ENCODE measurements at places on chromosomes 6 and 20.

GRCh38 chr6:166618251-166618650 lies 8.8 kb downstream of the RPS6KA2 start:
- DNase-seq, result no peak

DNA sequence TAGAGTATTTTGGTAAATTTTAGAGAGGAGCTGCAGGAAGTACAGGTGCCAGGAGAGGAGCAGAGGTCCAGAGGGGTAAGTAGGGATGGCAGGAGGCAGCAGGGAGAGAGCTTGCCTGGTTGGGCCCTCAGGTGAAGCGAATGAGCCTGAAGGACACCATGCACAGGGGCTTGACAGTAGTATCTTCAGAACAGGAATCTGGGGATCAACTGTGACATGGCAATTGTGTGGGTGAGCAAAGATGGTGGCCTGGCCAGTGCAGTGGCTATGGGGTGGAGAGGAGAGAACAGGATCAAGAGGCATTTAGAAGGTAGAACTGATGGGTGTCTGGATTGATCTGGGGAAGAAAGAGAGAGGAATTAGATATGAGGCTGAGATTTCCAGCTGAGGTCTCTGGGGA lies 68.7 kb upstream of the RNF24 start:
- no peak for DNase-seq

DNA sequence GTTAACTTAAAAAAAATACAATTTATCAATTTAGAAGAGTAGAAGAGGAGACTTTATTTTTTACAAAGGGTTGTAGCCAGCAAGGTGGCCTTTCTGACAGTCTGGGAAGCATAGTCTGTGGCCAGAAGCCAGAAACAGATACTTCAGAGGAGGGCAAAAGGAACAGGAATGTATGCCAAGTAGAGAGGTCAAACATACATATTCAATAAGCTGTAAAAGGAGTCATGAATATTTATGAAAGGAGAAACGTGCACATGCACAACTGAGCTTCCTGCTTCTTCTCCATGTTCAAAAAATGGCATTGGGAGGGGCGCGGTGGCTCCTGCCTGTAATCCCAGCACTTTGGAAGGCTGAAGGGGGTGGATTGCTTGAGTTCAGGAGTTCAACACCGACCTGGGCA lies 43.9 kb upstream of the FAM184A start:
- DNase-seq, result no peak

DNA sequence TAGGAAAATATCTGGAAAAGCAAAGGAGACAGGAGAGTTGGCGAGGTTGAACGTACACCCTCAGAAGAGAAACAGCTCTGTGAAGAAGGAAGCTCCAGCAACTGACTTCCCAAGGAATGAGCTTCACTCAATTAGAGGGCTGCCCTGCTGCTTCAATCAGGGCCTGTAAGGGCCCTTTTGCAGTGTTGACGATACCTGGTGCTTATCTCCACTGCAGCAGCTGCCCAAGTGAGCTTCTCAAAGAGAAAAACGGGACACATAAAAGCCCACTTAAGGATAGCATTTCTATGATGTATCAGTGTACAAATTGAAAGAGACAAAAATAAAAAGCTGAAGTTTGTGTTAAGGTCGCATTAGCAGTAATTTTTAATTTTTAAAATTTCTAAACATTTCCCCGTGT lies 16.4 kb downstream of the SEC63 start:
- DNase-seq, result no peak

DNA sequence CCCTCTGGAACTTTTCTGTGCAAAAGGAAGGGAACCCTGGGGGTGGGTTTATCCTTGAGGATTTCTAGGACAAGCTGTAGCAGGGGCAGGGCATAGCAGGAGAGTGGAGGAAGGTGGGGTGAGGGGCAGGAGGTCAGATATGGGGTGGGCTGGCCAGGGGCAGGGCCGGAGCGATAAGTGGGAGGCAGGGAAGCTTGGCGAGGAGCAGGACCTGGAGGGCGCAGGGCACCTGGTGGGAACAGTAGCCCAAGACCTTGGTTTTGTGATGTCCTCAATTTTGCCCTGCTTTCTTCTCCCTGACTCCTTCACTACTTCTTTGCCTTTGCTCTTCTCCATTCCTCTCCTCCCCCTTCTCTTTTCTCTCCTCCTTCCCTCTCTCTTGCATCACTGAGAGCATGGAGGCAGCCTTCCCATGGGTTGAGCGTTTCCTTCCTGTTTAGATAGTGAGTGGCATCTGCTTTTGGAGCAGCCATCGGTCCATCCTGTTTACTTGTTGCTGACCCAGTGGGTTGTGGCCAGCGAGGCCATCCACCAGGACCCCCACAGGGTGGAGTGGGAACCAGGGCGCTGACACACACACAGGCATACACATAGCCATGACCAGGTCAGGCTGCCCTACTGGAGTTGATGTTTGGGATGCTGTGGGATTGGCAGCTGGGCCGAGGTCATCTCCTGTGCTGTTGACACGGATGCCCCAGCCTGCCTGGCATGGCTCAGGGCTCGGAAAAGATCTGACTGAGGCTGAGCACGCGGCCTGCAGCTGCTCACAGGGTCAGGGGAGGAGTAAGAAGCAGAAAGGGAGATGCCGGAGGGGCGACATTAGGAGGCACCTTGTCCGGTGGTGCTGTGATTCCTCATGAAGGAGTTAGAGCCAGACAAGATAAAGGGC lies 121.0 kb upstream of the RNF24 start:
- no peak for DNase-seq

- no peak for DNase-seq
These were observed 304.1 kb downstream of the RFPL4B start for GRCh38 chr6:112651239-112651638.

- peak; percentile 51 for DNase-seq
These were observed 538 bp upstream of the ZFP64 start for GRCh38 chr20:52191916-52192718.
